NCI-H1930 (cell line): ENCODE measurements at places on chromosomes 4 and X.

GRCh38 chr4:101294597-101294996 lies 52.7 kb downstream of the PPP3CA start:
- DNase-seq = no peak

DNA sequence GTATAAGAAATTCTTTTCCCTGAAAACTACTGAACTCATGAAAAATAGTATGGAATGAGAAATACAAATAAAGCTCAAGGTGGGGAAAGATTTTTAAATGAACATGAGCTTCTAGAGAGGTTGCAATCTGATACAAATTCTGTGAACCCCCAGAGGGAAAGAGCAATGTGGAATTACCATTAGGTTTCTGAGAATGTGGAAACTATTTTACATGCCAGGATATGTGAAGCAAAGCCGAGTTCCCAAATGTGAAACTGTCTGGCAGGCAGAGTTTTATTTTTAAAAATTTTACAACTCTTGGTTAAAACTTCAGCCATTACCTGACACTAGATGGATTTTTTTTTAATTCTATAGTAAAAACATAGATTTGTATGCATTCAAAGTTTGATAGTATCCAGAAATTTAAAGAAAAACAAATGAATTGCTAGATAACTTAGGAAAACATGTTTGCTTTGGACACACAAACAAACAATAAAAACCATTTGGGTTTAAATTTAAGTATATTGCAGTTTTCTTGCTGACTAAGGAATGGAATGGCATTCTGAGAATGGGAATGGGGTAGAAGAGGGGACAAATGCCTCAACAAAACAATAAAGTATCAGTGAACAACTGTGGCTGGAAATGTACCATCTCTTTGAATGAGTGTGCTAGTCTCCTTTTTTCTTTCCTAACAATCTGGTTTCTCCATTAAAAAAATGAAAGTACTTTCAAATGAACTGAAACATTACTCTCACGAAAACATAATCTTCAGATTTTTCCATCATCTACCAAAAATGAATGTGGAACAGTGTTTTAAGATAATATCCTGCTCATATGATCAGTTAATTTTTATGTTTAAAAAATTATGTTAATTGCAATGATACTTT lies 99.6 kb downstream of the PCDH18 start:
- no peak for DNase-seq

DNA sequence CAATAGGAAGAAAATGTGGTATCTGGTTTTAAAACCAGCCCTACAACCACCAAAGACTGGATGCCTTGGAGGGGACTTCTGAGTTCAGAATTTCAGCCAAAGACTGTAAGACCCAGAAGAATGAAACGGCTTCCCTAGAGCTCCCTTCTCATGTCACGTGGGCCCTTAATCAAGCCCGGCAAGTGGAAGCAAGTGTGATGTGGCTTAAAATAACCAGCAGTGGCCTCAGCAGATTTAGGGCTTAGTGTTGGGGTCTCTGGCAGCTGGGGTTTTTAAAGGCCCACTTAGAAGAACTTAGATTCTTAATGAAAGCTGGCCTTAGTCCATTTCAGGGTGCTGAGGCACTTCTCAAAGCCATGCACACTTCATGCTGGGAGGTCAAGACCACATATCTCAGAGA lies 111.2 kb upstream of the TBC1D9 start:
- no peak for DNase-seq

- no peak for DNase-seq
These were observed 55.5 kb downstream of the TRAPPC11 start for GRCh38 chr4:183714626-183715025.

DNA sequence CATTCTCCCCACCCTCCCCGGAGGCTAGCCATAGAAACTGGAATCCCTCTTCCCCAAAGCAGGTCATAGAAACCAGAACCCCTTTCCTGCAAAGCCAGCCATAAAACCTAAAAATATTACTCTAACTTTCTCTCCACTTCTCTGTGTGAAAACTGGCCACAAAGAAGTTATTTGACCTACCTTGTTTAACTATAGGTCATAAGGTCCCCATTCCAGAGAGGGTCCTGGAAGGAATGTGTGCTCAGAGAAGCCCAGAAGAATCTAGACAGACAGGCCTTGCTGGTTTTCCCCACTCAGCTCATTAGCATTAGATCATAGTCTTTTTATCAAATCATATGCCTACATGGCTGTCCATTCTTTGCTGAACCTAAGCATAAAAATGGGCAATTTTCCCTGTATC lies 52.8 kb upstream of the TEX13A start:
- no peak for DNase-seq

- no peak for DNase-seq
These were observed 35.6 kb downstream of the FAM47B start for GRCh38 chrX:34978171-34978570.

GRCh38 chr4:88742561-88742960 lies 44.9 kb upstream of the NAP1L5 start:
- no peak for DNase-seq

DNA sequence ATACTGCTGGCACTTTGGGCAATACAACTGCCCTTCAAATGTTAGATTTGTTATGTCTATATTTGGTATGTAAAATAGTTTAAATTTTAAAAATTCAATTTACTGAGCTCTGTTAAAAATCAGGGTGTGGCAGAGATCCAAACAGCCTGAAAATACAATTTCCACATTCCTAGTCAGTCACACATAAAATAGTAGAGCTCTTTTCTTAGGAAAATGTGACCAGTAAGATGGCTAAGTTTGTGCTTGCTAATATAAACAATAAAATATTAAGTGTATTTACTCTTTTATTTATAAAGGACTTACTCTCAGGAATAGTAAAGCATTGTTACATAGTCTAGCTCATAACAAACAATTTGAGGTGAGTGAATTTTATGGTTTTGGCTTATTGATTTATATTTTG lies 200.2 kb downstream of the DKK2 start:
- DNase-seq = no peak

DNA sequence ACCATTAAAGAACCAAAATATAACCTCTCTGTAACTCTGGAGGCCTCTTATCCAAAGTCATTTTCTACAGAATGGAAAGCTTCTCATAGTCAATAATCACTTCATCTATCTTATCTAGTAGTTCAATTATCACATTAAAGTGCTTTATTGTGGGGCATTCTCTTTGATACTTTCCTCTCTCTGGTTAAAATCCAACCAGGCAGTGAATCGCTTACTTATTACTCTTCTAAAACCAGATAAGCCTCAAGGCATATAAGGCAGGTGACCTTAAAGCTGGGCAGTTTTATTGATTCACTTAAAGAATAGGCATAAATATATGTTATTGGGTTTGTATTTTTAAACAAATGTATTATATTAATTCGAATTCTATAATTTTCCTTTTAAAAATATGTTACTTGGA lies 2162.1 kb upstream of the TENM3 start:
- no peak for DNase-seq

DNA sequence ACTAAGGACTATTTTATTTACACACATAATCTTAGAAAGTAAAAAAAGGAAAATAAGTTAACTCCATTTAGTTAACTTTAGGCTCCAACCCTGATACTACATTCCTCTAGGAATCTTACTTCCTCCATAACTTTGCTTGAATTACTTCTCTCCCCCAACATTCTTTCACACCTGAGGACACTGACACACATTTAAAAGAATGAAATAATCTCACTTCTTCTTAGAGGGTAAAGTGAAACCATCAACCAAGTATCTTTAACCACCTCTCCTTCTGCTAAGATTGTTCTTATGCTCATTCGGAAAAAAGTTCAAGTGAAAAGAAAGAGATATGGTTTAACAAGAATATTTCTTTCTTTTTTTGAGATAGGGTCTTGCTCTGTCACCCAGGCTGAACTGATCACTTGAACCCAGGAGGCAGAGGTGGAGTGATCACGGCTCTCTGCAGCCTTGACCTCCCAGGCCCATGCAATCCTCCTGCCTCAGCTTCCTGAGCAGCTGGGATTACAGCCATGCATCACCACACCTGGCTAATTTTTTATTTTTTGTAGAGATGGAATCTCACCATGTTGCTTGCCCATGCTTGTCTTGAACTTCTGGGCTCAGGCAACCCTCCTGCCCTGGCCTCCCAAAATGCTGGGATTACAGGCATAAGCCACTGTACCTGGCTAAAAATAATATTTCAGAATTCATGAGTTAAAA lies 28.5 kb downstream of the SLC25A4 start:
- DNase-seq = no peak
